ENCODE measurements at places on chromosomes 13 and 19.
A peak's percentile ranks its signal among the peaks of the same experiment; 100 is the strongest.

DNA sequence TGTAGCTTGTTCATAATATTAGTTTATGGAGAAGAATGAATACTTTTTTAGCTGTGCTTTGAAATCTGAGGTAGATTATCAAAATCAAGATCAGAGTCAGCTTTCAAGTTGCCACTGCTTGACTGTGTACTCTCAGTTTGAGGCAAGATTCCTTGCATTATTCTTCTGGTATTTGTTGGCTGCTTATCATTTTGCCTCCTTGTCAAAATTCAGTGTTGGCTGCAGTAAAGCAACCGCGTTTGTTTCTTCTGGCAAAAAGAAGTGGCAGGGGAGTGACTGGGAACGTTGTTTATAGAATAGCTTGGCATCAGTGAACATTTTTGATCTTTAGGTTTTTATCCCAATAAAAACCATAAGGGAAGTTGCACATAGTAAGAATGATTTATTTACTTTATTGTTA, 419.3 kb upstream of the GPC6 start:
- no peak for DNase-seq

DNA sequence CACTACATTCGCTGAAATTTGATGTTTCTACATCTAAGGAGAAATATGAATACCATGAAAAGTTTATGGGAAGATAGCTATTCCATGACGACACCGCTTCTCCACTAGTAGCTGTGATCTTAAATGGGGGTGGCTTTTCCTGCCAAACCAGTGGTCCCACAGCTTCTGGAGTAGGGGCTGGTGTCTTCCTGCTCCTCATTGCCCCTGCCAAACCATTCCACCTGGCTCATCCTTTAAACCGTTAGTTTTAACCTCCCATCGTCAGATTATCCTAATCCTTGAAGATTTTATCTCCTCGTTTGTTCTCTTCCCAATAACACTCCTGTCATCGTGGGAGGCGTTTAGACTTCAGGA, 568 bp upstream of the ZNF230 start:
- DNase-seq: no peak

DNA sequence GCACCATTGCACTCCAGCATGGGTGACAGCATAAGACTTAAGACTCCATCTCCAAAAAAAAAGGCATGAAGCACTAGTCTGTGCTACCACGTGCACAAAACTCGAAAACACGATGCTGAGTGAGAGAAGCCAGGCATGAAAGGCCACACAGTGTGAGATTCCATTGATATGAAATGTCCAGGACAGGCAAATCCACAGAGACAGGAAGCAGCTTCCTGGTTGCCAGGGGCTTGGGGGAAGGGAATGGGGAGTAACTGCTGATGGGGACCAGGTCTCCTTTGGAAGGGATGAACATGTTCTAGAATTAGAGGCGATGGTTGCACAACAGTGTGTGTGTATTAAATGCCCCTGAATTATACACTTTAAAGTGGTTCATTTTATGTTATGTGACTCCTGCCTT, 15.9 kb upstream of the JUND start:
- DNase-seq: no peak

GRCh38 chr19:51793994-51794393, 963 bp upstream of the FPR3 start:
- no peak for DNase-seq

- DNase-seq: no peak
These were observed 1110.0 kb upstream of the PCDH20 start for GRCh38 chr13:62525652-62526051.

- peak; percentile 75 for DNase-seq
These were observed 1.4 kb downstream of the EFNB2 start for GRCh38 chr13:106533943-106534638.

DNA sequence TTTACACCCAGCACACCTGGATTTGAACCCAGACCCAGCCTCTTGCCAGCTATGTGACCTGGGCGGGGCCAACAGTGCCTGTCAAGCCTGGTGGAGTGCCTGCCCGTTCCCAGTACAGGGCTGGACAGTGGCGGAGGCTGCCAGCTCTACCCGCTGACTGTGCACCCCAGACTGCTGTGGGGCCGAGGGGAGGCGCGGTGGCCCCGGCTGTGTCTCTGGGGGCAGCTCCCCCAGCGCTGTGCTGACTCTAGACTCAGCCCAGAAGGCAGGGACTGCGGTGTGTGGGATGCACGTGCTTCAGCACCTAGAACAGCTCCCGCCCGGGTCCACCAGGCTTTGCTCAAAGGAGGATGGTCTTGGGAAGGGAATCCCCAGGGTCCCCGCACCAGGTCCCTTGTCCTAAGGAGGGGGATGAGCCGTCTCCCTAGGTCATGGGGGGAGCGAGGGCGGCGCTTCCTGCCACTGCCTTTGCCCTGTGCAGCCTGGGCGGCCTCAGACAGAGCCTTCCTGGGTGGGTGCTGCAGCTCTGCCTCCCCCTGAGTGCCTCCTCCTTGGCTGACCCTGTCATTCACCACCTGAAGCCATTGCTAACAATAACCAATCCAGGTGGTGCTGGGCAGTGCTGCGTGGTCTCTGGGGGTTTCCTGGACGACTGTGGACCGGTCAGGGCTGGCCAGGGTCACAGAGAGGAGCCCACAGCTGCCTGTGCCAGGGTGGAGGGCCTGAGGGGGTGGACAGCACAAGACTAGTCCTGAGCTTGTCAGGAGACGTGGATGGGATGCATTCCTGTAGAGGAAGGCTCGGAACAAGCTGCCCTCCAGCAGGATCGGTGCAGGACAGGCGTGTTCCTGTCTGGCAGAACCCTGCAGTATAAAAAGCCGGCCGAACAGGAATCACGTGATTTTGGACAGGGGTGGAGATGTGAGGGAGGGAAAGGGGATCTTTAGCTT, 18.6 kb downstream of the TMEM255B start:
- DNase-seq: no peak

DNA sequence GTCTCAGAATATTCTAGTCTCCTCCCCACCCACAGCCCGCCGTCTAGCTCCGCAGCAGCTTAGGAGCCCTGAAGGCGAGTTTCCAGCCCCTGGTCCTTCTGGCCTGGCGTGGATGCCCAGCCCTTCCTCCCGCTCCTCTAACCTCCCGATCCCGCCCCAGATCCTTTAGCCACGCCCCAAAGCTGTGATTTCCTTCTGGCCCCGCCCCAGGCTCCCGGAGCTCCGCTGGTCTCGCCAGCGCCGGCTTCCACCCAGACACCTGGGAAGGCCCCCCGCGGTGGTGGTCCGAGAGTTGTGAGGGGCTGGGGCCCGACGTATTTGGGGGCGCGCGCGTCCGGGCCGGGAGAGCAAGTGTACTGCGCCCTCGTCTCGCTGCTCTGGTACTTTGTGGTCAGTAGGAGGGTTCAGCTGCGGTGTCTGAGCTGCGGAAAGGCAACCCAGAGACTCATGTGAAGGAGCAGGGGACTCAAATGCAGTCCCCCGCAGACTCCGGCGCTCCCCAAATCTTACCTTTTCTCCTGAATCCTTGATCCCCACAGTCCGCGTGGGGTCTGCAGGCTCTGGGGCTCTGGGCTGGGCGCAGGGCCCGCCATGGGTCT, at the start of gene CGB7:
TSS of gene CGB7 (minus strand) at position 114 of the 599 bp plus-strand sequence. CDS start 2,374 bp downstream, outside the sequence.
- DNase-seq: no peak

DNA sequence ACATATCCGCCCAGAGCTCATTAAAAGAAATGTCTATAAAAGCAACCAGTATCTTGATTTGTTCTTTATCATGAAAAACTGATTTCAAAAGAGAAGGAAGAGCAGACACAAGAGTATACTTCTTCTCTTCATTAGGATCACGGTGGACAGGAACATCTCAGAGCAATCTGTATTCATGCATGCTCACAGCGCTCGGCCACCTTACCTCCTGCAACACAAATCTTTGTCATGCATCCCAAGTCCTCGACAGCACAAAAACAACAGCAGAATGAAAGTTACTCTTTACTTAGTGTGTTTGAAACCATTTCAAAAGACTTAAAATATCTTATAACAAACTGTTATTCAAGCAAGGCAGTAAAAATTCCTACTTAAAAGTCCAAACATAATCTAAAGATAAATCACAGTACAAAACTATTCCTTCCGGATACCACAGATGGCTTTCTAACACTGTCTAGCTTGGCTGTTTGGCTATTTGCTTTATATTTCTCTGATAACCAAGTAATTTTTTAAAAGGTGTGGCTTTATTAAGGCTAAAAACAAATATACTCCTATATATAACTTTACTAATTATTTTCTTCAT, 174.5 kb downstream of the TBC1D4 start:
- no peak for DNase-seq

- DNase-seq: no peak
These were observed 460.5 kb downstream of the COG6 start for GRCh38 chr13:40116008-40116407.

DNA sequence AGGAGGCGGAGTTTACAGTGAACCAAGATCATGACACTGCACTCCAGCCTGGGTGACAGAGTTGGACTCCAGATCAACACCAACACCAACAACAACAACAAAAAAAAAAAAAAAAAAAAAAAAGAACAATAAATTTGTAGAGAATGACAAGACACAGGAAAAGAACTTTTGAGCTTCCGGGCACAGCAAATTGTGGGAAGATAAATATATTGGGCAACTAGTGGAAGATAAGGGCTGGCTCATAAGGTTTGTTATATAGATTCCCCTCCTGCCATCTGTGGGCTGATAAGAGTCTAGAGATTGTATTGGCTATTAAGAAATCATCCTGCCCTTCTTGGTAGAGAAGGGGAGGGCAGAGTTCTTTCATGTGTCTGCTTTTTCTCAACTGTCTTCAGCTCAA, 33.1 kb upstream of the CYP2S1 start:
- no peak for DNase-seq

DNA sequence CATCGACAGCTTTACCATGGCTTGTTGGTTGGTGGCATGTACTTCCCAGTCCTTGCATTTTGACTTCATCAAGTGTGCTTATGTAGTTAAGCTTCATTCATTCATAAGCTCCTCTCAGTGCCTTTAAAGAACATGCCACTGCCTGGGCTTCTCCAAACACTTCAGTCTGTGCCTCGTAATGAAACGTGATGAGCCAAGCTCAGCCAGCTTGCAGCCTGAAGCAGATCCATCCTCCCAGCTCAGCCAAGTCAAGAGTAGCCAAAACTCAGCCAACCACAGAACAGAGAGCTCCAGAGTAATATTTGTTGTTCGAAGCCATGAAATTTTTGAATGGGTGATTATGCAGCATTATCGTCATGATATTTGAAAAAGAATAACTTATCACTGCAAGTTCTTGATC, 989.7 kb downstream of the EFNB2 start:
- DNase-seq: no peak

- no peak for DNase-seq
These were observed 394.7 kb upstream of the DACH1 start for GRCh38 chr13:72261732-72262131.

GRCh38 chr13:107834281-107834680, 381.1 kb downstream of the LIG4 start:
- no peak for DNase-seq

GRCh38 chr13:50123515-50123861, 108.2 kb downstream of the KCNRG start:
- no peak for DNase-seq

- no peak for DNase-seq
These were observed 4.8 kb upstream of the ATF5 start for GRCh38 chr19:49924004-49924880.

- DNase-seq: no peak
These were observed 284.6 kb downstream of the DNAJC15 start for GRCh38 chr13:43307921-43308433.

DNA sequence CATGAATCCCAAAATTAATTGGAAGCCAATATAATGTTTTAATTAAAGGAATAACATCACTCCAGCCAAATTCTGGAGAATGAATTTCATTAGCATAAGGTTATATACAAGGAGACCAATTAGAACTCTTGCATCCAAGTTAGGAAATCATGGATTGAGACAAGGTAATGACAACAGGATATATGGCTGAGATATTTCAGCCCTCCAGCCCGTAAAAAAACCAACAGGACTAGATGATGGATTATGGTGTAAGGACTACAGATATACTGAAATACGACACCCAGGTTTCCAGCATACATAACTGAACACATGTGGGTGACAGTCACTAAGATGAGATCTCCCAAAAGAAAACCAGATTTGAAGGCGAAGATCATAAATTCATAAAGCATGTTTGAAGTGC, 56.5 kb downstream of the TSC22D1 start:
- no peak for DNase-seq

- no peak for DNase-seq
These were observed 1.9 kb downstream of the TSHZ3 start for GRCh38 chr19:31347354-31347753.

DNA sequence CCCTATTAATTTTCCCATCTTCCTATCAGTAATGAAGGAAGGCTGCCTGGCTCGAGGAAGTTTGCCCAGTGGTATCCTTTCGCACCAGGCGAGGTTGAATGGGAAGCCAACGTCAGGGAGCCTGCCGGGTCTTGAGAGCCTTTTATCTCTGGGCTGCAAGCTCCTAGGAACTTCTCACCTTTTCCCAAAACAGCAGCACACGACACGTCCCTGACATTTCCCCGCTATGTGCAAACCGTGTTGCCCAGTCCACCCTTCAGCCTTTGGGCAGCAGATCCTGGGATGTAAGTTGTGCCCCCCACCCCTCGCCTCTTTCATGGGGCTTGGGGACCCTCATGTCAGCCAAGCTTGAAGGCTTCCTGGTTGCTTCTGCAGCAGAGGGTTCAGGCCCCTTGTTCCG, 179.1 kb downstream of the ZNF536 start:
- no peak for DNase-seq

GRCh38 chr19:11191273-11191755, 6.0 kb downstream of the KANK2 start:
- DNase-seq: no peak

DNA sequence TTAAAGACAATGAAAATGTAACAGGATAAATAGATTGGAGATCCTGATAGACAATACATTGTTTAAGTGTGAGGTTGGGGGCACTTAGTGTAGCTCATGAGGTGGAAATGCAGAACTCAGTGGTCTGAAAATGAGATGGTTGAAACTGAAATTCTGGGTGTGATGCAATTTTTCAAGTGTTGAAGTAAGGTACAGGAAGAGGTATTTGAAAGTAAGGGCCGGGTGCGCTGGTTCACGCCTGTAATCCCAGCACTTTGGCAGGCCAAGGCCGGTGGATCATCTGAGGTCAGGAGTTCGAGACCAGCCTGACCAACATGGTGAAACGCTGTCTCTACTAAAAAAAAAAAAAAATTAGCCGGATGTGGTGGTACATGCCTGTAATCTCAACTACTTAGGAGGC, 113.0 kb downstream of the UFM1 start:
- DNase-seq: no peak

- no peak for DNase-seq
These were observed 5.5 kb upstream of the RLN3 start for GRCh38 chr19:14022469-14022868.

Data from midbrain (tissue), 1 donor.